ENCODE measurements at places on chromosomes 1 and 21. TPM values are rescaled to one million over a fixed set of nuclear protein-coding genes. Genes with fewer than 3 reads are reported as not detected.

DNA sequence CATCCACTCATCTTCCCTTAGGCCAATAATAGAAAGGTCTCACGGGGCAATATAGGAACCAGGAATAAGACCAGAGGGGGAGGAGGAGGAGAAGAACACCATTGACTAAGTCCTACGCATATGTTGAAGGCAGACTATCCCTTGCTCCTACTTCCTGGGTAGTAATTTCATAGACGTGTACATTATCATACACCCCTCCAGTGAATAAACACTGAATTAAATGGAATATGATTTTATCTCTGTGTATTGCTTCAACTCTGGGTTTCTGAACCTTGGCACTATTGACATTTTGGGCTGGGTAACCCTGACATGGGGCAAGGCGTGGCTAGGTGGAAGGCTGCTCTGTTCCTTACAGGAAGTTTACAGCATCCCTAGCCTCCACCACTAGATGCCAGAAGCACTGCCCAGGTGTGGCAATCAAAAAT, 17.3 kb upstream of the FHAD1 start:
- no peak for DNase-seq
- no peaks in the 10 kb centered on the region for H3K4me1 ChIP-seq
- no peaks in the 10 kb centered on the region for H3K36me3 ChIP-seq
- H3K4me3 ChIP-seq: no peak overlapping the region
- no peak overlapping the region for H3K27ac ChIP-seq
- no peaks in the 10 kb centered on the region for H3K27me3 ChIP-seq

DNA sequence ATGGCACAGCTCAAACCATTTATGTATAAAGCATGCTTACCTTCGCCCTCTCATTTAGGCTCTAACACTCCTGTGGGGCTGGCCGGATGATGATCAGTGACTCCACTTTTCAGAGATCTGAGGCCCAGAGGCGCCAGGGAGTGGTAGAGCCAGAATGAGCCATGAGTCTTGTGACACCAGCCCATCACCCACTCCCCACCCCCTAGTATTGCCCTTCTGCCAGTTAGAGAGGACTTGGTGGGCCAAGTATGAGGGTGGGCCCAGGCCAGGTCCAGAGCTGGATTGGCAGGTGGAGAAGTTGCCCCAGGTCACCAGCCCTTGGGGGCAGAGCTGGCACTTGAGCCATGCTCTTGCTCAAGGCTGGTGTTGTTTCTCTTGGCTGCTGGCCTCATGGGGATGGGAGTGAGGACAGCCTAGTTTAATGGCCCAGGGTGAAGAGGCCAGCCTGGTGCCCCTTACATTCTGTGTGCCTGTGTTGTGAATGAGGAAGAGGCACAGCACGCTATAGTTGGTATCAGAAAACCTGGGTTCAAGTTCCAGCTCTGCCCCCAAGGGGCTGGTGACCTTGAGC, 30.2 kb upstream of the TTC4 start:
- no peak overlapping the region for H3K4me3 ChIP-seq
- H3K36me3 ChIP-seq: no peaks in the 10 kb centered on the region
- no peak for DNase-seq
- H3K4me1 ChIP-seq: no peaks in the 10 kb centered on the region

- H3K4me1 ChIP-seq: no peaks in the 10 kb centered on the region
- no peaks in the 10 kb centered on the region for H3K27me3 ChIP-seq
- no peak overlapping the region for H3K27ac ChIP-seq
- H3K4me3 ChIP-seq: no peak overlapping the region
- DNase-seq: no peak
These were observed 411.8 kb downstream of the PLPP3 start for GRCh38 chr1:56167596-56167995.

GRCh38 chr1:5660141-5660935, 331.9 kb downstream of the NPHP4 start:
- H3K4me3 ChIP-seq: no peak overlapping the region
- no peaks in the 10 kb centered on the region for H3K27me3 ChIP-seq
- no peak for DNase-seq
- H3K4me1 ChIP-seq: no peaks in the 10 kb centered on the region

GRCh38 chr1:21922090-21923013, 14.8 kb downstream of the HSPG2 start:
- no peak overlapping the region for H3K4me3 ChIP-seq
- no peaks in the 10 kb centered on the region for H3K36me3 ChIP-seq
- no peak for DNase-seq
- peaks cover 35% of the 10 kb centered on the region for H3K4me1 ChIP-seq
- peak overlapping the region; percentile 81 for H3K27ac ChIP-seq

- H3K27me3 ChIP-seq: no peaks in the 10 kb centered on the region
- no peaks in the 10 kb centered on the region for H3K36me3 ChIP-seq
- peak; percentile 77 for DNase-seq
- H3K4me1 ChIP-seq: peaks cover 3% of the 10 kb centered on the region
- no peak overlapping the region for H3K27ac ChIP-seq
These were observed 145.5 kb upstream of the NRIP1 start for GRCh38 chr21:15210235-15210678.

DNA sequence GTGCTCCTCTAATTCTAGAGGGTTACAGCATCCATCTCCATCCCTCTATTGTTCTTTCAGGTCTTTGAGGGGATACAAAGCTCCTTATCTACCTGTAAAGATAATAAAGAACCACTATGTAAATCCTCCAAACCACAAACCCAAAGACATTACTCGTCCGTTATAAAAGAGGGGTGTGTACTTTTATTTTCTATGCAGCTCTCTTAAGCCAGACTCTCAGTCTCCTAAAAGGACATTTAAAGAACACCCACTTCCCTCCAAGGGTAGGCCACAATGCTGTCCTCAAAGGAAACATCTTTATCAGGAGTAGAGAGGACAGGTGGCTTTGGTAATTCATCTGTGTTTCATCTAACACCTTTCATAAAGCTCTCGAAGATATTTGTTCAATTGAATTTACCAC, 67.9 kb upstream of the DYNLT5 start:
- no peaks in the 10 kb centered on the region for H3K4me1 ChIP-seq
- H3K36me3 ChIP-seq: no peaks in the 10 kb centered on the region
- no peak for DNase-seq
- H3K4me3 ChIP-seq: no peak overlapping the region

GRCh38 chr1:173048621-173049321, 2.0 kb downstream of the TNFSF18 start:
- DNase-seq: no peak
- H3K4me1 ChIP-seq: peaks cover 31% of the 10 kb centered on the region
- no peaks in the 10 kb centered on the region for H3K36me3 ChIP-seq
- H3K27ac ChIP-seq: no peak overlapping the region
- H3K27me3 ChIP-seq: no peaks in the 10 kb centered on the region

Gene CDCA8
- total RNA-seq: not detected

Gene OR6K3
- 0.23 TPM for total RNA-seq

Data from upper lobe of left lung (tissue), 6 donors.